NCI-H1436 treated with DMSO at 0.1 percent for 48 hours (cell line): ENCODE measurements at places on chromosomes 6 and 20.

DNA sequence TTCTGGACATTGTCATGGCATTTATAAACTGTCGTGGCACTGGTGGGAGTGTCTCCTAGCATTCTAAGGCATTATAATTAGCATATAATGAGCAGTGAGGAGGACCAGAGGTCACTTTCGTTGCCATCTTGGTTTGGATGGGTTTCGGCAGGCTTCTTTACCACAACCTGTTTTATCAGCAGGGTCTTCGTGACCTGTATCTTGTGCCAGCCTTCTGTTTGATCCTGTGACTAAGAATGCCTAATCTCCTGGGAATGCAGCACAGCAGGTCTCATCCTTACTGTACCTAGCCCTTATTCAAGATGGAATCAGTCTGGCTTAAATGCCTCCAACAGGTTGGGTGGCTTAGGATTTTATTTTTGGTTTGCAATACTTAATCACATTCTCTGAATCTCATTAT is 142.7 kb upstream of the GGTLC1 start:
- no peak for DNase-seq

GRCh38 chr6:74167976-74168375 is 472.0 kb downstream of the CD109 start:
- no peak for DNase-seq

GRCh38 chr6:106927531-106928398 is 46.8 kb downstream of the CD24 start:
- DNase-seq: no peak

- no peak for DNase-seq
These were observed 36.3 kb downstream of the RNF146 start for GRCh38 chr6:127302728-127303660.

GRCh38 chr6:38322138-38322537 is 317.6 kb downstream of the BTBD9 start:
- DNase-seq: no peak

- no peak for DNase-seq
These were observed 77.4 kb downstream of the NDUFAF5 start for GRCh38 chr20:13862245-13862644.

GRCh38 chr6:153051801-153052200 is 49.3 kb upstream of the MTRF1L start:
- no peak for DNase-seq

DNA sequence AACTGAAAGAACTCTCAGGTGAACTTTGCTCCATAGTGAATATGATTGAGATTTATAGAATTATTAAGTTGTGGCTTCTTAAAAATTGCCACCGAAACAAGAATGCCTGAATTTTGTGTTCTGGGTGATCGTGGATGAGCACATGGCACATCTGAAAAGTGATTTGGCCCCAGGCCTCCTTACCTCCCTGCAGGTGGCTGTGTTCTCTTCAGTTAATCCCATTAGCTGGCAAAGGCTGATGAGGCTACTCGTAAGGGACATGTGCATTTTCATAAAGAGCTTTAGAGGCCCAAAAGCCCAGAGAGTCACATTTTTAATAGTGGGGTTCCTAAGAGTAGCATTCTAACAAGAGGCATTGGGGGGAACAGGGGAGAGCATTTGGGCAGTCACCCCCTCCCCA is 22.6 kb downstream of the GNAS start:
- DNase-seq: no peak

- DNase-seq: no peak
These were observed 29.9 kb upstream of the MTRF1L start for GRCh38 chr6:153032255-153032882.

- DNase-seq: no peak
These were observed at the start of gene HLA-DPA1 for GRCh38 chr6:33073431-33073871. Gene HLA-DPA1, minus strand, starts transcription at chr6:33073649.

- DNase-seq: no peak
These were observed 32.1 kb downstream of the NEDD9 start for GRCh38 chr6:11200356-11200755.

DNA sequence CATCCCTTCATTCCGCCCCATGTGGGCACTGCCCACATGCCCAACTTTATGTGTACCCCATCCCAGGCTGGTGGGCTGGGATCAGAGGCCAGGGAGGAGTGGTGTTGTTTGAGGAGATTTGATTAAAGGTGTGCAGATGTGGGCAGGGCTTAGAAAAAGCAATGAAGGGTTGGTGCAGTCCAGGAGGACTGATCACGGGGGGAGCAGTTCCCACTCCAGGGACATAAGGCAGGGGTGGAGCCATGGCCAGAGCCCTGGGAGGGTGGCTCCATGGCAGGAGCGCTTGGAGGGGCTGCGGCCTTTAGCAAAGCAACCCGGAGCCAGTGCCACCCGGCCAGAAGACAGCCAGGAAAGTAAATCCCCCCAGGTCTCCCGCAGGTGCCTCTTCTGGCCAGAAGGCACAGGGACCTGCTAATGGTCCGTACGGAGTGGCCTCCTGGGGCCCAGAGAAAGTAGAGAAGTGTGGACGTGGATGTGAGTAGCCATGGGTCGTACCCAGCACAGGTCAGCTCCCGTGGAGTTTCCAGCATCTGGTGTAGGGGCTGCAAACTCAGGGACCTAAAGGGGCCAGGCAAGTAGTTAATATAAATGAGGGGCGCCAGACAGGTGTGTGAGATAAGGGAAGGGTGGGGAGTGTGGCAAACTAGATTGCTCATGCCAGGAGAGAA is 62.1 kb upstream of the APCDD1L start:
- DNase-seq: no peak

DNA sequence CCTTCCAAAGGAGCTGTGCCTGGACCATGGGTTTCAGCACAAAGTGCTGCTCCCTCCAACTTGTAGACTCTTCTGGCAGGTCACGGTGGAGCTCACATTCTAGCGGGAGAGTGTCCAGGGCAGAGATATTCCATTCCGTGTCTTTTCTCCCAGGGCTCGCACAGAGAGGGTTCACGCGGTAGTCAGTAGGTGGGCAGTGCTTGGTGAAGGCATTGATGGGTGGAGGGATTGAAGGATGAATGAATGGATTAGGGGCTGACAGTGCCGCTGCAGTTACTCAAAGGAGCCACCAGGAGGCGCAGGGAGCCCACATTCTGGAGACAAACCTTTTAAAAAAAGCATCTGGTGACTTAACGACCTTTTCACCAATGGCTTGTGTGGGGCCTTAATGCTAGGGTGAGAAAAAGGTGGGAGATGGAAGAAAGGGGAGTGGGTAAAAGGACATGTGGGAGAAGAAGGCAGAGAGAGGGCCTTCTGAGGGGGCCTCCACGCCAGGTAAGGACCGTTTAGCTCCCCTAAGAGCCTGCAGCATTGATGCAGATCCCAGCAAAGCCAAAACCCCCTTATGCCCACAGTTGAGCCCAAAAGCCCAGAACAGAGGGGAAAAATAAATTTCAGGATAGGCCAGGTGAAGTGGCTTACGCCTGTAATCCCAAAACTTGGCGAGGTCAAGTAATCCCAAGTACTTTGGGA is 17.5 kb upstream of the FAM110A start:
- peak; percentile 37 for DNase-seq

GRCh38 chr6:42179945-42180313 is 6.8 kb downstream of the GUCA1A start:
- no peak for DNase-seq

GRCh38 chr6:164533045-164533362 is 776.4 kb downstream of the C6orf118 start:
- no peak for DNase-seq

DNA sequence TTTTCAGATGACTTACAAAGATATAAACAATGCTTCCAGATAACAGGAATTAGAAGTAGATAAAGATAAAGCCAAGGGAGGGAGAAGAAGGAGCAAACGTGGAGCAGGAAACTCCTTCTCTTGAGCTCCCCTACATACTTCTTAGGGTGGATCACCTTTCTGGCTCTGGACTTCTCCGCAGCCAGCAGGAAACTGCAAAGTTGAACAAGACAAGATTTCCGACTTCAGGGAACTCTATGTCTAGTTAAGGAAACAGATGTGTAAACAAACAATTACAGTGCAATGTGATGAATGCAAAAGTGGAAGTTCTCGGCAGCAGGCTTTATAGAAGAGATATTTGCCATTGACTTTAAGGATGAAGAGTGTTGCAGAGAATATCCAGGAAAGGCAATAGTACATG is 134.0 kb upstream of the MARCKS start:
- DNase-seq: no peak

DNA sequence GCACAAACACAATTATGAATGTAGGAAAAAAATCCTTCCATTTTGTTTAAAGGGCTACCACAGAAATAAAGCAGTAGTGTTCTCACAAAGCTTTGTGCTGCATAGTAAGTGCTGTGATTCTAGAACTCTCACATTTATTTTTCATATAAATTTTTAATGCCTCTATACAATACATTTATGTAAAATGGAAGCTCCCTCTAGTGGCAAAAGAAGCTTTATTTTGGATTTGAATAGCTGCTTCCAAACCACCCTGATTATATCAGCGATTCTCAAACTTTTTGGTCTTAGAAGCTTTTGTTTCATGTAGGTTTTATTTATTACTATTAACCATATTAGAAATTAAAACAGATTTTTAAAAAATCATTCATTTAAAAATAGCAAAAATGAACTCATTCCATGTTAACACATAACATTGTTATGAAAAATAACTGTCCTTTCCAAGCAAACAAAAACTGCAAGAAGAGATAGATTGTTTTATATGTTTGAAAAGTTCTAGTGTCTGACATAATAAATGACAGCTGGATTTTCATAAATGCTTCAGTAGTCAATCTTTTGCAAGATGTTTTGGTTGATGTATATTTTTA is 38.4 kb downstream of the HS3ST5 start:
- DNase-seq: no peak

DNA sequence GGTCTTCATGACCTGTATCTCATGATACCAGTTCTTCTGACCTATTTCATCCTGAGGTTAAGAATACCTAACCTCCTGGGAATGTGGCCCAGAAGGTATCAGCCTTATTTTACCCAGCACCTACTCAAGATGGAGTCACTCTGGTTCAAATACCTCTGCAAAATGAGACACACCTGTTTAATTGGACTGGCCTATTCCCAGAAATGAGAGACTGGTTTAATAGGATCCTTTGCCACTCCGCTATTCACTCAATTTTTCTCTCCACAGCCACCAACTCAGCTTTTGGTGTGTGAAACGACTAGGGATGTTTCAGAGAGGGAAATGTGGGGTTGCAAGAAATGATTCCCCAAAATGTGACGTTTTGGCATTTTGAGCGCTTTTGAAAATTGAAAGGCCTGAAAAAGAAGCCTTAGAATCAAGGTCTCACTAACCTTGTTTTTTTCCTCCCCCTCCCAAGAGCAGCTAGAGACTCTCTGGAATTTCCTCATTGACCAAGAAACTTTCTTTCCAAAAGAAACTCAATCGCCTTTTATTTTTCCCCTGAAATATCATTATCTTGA is 45.5 kb upstream of the RNGTT start:
- no peak for DNase-seq

GRCh38 chr6:149969635-149970034 is 5.9 kb downstream of the ULBP1 start:
- DNase-seq: no peak

DNA sequence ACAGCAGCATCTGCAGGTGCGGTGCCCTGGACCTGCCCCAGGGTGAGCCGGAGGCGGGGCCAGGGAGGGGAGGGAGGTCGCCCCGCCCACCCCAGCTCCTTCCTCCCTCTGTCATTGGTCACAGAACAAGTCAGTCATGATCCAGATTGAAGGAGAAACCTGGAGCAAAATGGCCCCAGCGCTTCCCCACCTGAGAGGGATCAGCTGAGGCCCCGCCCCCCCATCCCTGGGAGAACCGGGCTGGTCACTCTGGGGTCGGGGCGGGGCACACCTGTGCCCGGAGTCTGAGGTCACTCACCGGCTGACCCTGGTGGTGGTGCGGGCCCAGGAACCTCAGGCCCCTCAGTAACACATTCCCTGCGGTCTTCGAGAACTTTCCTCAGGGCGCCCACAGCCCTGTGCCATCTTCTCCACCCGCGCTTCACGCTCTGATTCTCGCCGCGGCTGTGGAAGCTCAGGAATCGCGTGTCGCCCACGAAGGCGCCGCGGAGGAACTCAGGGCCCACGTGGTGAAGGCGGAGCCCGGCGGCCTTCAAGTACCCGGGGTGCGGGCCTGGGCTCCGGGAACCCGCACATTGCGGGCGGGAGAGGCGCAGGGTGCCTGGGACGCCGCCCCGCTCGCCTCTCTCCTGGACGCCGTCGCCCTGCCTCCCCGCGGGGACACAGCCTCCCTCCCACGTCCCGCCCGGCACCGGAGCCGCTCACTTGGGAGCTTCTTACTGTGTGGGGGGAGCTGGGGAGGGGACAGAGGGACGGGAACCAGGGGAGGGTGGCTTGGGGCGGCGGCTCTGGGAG is 36.4 kb upstream of the HLA-C start:
- no peak for DNase-seq
